HAP-1 (cell line): ENCODE measurements at places on chromosomes 4 and X.

GRCh38 chr4:21901831-21902230, 46.7 kb downstream of the KCNIP4 start:
- no peak for DNase-seq

DNA sequence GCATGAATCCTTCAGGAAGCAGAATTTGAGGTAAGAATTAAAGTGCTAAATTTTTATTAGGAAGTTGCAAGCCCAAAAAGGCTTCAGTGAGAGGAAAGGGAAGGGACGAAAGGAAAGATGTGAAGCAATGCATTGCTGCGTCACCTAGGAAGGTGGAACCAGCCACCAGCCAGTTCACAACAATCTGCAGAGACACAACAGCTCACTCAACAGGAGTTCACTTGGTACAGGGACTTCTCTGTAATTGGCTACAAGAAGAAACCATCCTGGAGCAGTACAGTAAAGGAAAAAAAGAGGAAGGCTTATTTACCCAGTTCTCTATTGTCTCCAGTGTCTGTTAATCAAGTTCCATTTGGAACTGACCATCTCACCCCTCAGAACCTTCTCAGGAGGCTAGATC, 157.6 kb downstream of the HNRNPD start:
- DNase-seq = no peak

DNA sequence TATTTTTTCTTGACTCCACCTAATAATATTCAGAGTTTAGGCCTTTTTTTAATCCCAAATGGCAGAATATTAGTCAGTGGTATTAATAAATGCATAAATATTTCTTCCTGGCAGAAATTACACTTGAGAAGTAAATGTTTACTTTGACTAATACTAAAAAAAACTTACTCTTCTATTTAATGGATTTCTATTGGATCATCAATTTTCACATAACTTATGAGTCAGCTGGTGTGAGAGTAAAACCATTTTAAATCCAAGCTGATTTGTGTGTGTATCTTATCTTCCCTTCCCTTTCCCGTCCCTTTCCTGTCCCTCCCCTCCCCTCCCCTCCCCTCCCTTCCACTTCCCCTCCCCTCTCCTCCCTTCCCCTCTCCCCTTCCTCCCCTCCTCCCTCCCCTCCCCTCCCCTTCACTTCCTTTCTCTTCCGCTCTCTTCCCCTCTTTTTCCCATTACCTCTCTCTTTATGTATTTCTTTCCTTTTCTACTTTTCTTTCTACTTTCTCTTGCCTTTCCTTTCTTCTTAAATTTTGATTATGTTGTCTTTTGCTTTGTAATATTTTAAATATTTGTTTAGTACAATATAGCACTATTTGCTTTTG, 630.1 kb upstream of the EPHA5 start:
- no peak for DNase-seq

DNA sequence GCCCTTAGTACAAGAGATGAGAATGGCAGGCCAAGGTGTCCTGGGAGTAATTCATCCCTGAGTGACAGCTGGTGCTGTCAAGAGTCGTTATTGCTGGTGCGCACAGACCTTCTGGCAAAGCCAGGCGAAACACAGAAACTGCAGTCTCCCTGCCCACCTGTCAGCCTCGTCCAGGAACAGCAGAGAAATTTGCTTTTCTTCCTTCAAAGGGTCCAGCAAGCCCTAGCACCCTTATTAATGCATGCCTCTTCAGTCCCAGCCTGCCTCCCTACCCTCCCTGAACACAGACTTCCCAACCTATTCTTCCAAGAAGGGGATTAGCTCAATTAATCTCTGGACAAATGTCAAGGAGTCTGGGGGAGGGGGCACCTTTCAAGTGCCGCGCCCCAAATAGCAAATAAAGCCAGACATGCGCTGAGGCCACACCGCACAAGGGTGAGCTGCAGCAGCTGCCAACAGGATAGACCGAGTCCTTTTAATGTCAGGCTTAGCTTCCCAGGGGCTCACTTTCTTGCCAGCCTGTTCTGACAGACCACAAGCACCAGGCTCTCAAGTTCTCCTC, 250.7 kb upstream of the RASGEF1B start:
- DNase-seq = peak; percentile 11

DNA sequence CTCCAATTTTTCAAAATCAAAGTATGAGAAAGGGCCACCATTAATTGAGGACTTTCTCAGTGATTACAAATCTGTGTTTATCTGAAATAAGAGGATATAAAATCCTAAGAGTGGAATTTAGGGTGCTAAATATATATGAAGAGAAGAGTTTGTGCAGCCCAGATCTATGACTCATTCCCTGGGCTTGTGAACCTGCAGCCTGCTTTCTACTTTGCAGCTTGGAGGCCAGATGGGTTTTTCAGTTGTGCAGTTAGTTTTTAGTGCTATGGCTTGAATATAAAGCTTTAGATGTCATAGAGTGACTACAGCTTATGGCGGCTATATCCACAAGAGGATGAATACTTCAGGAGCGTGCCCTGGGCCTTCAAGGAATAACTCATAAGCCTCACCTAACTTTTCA, 1391.1 kb downstream of the FSTL5 start:
- DNase-seq = no peak

- DNase-seq = no peak
These were observed 228.1 kb downstream of the EDA2R start for GRCh38 chrX:66410806-66411205.

- peak; percentile 61 for DNase-seq
These were observed 104.4 kb upstream of the ARHGAP24 start for GRCh38 chr4:85370400-85371032.

DNA sequence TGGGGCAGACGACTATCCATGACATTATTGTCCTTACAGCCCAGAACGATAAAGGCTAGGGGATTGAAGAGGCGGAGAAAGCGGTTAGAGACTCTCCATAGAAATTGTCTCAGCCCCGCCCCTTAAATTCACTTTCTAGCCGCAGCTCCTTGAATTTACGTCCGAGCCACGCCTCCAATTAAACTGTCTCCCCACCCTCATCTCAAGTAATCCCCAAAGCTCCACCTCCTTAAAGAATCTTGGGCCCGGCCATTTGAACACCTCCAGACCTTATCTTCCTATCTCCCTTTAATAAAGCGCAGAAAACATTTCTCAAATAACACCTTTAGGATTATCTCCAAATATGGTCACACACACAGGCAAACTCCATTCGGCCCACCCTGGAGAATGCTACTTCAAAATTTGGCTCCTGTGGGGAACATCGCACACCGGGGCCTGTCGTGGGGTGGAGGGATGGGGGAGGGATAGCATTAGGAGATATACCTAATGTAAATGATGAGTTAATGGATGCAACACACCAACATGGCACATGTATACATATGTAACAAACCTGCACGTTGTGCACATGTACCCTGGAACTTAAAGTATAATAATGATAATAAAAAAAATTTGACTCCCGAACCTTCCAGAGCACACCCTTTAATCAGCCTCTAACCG, 7.2 kb upstream of the MAGIX start:
- DNase-seq = peak; percentile 96

GRCh38 chr4:122129061-122129460, 23.1 kb upstream of the BLTP1 start:
- DNase-seq = no peak

GRCh38 chr4:138567696-138568095, 325.5 kb upstream of the SLC7A11 start:
- DNase-seq = no peak

- DNase-seq = no peak
These were observed 5.5 kb downstream of the CD38 start for GRCh38 chr4:15783676-15784075.

DNA sequence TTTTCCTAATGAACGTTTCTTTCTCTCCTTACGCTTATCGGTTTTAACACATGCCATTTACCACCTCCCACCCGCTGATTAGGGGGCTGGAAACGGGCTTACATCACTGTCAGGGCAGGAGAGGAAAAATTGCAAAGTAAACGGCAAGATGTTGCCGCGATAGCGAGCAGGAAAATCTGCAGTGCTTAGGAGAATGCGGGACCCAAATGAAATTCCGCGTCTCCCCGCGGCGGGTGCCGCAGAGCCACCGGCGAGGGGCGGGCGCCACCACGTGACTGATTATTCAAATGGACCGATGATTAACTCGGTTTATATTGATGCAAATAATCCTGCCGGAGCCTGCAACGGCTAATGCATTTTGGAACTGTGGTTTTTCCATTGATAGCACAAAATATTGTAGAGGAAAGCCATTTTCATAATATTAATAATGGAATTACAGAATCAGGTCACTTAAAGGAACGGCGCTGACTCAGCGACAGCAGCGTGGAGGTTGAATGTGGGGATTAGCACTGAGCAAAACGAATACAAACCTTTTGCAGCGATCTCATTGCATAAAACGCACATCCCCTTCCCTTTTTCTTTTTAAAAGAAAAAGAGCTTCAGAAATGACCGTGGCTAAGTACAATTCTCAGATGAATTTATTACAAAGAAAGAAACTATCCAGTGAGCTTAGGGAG, 224.2 kb downstream of the STIM2 start:
- DNase-seq = peak; percentile 83

DNA sequence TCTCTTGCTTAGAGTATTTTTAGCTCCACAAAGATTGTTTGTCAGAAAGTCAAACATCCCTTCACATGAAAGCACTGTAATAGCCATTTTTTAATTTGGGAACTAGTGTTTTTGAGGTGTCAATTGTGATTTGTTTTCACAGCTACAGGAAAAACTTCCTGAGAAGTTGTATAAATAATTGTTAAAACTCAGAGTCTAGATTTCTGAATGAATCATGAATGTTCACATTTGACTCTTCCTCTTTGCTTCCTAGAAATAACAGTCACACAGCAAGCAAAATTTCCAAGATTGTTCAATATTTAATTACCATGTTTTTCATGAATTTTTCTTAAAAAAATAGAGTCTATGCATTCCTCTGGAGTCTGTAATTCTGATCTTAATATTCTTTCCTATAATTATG, 156.9 kb upstream of the SLC7A11 start:
- DNase-seq = no peak

DNA sequence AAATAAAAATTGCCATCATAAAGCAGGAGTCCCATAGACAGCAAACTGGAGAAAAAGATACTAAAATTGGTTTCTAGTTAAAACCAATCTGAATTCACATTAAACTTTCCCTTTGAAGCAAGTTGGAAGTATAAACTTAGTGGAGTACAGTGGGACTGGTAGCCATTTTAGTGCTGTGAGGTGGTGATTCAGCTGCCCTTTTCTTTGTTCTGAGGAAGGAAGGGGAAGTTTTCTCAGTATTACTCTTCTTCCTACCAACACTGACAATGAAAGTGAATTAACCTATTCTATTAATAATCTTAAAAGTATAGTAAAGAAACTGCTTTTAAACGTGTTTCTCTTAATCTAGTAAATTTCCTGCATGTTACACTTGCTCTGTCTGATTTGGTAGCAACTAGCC, 36.7 kb downstream of the SLC9A6 start:
- DNase-seq = no peak

- no peak for DNase-seq
These were observed 36.7 kb downstream of the SLC2A9 start for GRCh38 chr4:9984621-9985020.

DNA sequence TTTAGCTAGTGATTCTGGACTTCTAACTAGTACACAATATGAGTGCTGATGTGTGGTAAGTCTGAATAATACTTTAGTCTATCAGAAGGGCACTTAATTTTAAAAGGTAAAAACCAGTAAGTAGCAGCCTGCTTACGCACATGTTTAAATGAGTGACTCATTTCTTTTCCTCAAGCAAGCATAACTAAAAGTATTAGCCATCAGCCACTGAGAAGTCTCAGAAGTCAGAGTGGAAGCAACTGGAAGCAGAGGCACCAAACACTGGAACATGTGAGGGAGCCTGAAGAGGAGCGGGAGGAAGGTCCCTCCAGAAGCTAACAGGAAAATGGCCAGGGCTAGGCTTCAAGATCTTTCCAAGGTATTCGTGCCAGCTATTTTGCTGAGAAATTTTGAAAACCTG, 257.7 kb downstream of the RAPGEF2 start:
- no peak for DNase-seq

DNA sequence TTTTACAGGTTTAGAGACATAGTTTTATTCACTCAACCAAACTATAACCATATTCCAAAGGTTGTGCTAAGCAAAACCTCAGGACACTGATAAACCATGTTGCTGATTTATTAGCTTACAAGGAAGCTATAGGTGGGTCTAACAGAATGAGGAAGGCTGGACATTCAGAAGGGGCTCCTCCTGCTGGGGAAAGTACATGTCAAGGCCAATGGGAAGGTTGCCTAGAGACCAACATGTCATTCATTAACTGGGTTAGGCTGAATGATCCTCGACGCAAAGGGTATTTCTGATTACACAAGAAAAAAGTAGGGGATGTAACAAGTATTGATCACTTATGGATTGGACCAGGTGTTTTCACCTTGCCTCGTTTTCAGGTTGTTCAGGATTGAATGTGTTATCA, 30.3 kb downstream of the SLC10A6 start:
- no peak for DNase-seq

DNA sequence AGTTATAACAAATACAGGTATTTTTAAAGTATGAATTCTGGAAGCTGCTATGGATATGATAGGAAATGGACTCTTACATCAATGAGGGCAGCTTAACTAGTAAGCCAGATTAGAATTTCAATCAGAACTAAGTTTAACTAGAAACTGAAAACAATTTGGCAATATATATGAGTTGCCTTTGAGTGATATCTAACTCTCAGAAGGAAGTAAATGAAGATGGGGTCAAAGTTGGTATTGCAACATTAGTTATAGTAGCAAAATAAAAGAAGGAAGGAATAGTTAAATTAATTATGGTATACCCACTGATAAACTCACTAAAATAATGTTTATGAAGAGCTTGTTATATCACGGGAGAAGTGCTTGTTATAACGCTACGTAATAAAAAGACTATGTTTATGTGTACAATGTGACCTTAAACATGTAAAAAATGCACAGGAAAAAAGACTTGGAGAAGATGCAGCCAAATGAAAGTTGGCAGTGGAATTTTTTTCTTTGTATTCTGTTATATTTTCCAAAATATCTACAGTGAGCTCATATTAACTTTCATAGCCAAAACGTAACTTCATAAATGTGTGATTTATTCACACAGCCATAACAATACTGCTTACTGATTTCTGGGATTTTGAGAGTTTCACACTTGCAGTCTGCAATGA, 34.5 kb downstream of the PHKA2 start:
- no peak for DNase-seq

DNA sequence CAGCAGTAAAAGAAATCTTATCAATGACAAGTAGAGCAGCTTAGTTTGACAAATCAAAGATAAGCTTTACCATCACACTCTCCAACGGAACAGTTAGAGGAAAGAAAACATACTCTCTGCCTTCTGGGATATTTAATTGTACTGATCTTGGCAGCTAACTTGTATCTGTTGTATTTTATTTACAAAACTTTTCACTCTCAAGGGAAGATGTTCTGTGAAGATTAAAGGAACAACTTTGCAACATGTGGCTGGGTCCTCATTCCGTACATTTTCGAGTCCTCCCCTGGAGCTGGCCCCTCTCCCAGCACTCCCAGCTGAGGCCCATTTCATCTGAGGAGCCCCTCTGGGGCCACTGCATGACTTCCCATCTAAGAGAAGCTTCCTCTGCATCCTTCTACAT, 74.4 kb downstream of the RPS3A start:
- DNase-seq = no peak

GRCh38 chrX:120287513-120288112, 23.6 kb downstream of the TMEM255A start:
- no peak for DNase-seq

GRCh38 chr4:14157262-14157661, 529.7 kb upstream of the BOD1L1 start:
- no peak for DNase-seq
